ENCODE measurements at places on chromosomes 5 and 9.

- no peak for DNase-seq
Observed at GRCh38 chr5:141867139-141867538, 11.1 kb downstream of the PCDH1 start.

GRCh38 chr5:143542798-143543144 is 139.3 kb upstream of the NR3C1 start:
- DNase-seq = no peak

- no peak for DNase-seq
Observed at GRCh38 chr9:124749781-124750180, 21.3 kb downstream of the NR6A1 start.

DNA sequence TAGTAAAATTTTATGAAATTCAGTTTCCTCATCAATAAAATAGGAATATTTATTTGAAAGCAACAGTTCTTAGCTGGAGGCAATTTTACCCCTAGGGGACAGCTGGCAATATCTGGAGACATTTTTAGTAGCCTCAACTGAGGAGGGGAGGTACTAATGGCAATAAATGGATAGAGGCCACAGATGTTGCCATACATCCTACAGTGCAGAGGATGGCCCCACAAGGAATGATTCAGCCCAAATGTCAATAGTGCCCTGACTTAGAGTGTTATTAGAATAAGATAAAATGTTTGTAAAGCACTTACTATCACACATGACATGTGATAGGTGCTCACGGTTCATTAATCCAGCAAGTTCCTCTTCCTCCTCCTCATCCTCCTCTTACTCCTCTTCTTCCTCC is 293.6 kb downstream of the KCTD16 start:
- DNase-seq = no peak

GRCh38 chr9:32394381-32395049 is 10.1 kb downstream of the ACO1 start:
- DNase-seq = no peak

- DNase-seq = peak; percentile 75
Observed at GRCh38 chr9:89690334-89690912, 85.6 kb downstream of the GADD45G start.

- DNase-seq = no peak
Observed at GRCh38 chr9:12699529-12699928, 6.3 kb downstream of the TYRP1 start.

GRCh38 chr9:101027733-101028345 is 688 bp upstream of the PLPPR1 start:
- DNase-seq = no peak

DNA sequence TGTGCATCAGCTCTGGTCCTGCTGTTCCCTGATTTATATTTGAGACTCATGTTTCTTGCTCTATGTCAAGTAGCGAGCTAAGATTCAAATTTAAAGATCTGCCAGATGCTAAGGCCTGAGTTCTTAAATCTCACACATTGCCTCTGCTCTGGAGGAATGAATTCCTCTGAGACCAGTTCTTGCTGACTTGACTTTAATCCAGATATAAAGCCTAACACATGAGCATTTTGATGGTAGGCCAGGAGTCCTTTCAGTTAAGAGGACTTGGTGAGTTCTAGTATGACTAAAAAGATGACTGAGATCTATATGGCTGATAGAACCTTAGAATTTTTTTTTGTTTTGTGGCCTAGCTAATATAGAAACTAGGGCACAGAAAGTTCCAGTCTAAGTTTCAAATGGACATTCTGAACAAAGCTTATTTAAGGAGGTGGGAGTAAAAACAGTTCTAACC is 1.3 kb upstream of the INIP start:
- no peak for DNase-seq

DNA sequence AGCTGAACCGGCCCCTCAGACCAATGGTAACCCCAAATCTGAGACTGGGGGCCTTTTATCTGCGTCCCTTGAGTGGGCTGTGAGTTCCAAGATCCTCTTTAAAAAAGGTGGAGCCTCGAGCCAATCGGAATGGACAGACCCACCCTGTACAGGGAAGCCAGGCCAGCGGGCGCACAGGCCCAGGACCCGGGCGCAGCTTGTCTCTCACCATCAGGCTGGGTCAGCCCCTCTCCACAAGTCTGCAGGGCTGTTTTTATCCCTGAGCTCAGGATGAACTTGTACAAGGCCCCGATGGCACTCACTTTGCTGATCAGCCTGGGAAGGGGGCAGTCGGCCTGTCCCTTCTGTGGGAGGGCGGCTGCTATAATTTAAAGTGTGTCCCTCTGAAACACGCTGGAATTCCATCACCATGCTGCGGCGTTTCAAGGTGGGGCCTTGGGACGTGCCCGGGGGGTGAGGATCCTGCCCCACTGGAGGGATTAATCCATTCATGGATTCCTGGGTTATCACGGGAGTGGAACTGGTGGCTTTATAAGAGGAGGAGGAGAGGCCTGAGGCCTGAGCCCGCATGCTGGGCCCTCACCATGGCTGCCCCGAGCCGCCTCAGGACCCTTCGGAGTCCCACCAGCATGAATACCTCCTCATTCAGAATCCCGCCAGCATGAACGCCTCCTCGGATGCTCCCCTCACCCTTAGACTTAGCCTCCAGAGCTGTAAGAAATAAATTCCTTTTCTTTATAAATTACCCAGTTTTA is 14.1 kb downstream of the EXD3 start:
- no peak for DNase-seq

- DNase-seq = no peak
Observed at GRCh38 chr9:77820293-77820954, 172.3 kb upstream of the GNA14 start.

- DNase-seq = no peak
Observed at GRCh38 chr5:181160-181559, 10.1 kb upstream of the LRRC14B start.

GRCh38 chr5:154831451-154831850 is 19.0 kb downstream of the FAXDC2 start:
- no peak for DNase-seq

DNA sequence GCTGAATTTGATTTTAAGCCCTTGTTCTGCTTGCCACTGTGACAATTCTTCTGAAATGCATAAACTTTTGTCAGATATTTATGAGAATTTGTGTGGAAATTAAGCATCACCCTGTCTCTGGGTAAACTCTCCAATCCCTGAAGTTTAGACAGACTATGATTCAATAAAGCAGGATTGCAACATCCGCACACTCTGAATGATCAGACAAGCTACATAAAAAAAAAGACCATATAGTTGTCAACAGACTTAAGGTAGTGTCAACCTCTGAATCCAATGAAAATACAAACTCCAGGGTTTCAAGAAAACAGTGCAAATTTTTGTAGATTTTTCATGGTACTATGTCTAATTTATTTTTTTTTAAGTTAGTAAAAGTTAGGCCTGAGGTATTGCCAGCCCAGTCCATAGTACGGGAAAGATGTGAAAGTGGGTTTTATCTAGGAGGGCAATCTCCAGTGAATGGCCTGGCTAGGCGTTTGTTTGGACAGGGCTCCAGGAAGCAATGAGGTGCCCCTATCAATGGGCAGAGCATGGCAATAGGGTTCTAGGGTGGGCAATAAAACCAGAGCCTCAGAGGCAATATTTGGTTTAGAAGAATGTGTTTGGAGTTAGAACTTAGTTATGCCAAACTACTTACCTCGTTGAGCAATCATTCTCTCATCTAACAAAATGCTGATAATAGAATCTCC is 762.6 kb upstream of the SEMA6A start:
- DNase-seq = no peak

DNA sequence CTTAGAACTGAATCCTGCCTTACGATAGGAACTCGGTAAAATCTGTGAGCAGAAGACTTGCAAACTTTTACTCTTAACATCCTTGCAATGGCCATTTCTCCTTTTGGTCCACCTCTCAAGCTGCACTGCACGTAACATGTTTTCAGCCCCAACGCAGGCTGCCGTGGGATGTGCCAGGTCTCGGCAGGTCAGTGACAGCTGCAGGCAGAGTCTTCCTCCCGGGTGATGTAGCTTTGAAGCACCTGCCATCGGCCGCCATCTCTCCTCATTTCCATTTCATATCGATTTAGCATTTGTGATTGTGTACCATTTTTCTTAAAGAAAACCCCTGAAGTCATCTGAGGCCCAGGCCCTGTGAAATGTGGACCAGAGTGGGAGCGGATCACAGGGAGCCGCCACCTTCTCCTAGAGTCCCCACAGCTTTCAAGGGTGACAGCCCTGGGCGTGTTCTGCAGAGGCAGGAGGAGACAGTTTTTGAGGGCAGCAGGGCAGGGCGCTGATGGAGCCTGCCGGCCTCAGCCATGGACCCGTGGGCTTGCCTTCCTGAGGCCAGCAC is 25.8 kb upstream of the LPCAT1 start:
- DNase-seq = no peak

DNA sequence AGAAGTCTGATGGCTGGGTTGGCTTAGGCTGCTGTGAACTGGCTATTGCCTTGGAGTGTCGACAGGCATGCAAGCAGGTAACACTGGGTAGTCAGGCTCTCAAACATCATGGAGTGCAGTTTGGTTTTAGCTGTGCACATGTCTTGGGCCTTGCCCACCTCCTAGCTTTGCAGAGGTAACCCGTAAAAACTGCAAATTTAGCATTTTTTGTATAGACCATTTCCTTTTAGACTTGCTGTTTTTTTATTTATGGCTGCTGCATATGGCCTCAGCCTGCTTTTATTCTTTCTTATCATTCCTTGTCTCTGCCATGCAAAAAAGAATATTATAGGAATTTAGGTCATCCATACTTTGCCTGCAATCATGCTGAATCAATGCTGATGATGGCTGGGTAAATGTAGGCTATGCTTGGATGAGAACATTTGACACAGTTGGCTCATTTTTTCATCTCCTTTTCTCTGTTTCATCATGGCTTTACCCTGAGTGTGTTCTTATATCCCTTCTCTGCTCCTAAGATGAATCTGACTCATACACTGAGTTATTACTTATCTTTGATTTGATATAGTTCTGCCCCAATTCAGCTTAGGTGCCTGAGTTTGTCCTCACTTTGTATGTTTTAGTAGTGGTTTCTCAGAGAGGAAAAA is 27.2 kb downstream of the RECK start:
- no peak for DNase-seq

DNA sequence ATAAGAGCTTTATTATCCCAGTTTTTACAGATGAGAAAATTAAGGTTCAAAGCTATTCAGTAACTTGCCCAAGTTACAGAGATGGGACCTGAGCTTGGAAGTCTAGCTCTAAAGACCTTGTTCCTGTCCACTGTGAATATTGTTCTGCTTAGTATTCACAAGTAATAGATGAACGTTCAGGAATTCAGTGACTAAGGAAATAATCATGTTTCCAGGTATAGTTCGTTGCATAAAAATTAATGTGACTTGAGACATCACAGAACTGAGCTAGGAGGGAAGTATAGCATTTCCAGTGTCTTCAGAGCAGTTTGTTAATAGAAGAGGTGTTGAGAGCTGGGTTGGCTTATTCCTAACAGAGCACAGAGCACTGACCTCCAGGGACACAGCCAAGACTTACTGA is 136.1 kb downstream of the FGF1 start:
- no peak for DNase-seq

- DNase-seq = no peak
Observed at GRCh38 chr9:105345626-105346025, 101.2 kb downstream of the SLC44A1 start.

DNA sequence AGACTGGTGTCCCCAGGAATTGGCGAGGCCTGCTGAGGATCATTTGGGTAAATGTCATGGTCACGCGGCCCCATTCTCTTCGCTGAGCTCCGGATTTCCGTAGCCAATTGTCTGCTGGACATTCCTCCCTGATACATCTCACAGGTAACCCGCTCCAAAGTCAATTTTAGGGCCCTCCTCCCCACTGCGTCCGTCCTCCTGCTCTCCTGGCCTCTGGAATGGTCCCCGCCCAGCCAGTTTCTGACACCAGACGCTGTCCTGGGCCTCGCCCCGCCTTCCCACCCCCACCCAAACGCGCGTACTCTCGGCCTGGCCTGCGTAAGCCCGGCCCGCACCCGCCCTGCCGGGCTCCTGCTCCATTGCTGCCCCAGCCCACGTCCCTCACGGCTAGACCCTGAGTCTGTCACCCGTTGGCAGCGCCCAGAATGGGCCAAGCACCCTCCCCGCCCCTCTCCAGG is 202.0 kb downstream of the AUH start:
- DNase-seq = peak; percentile 34

DNA sequence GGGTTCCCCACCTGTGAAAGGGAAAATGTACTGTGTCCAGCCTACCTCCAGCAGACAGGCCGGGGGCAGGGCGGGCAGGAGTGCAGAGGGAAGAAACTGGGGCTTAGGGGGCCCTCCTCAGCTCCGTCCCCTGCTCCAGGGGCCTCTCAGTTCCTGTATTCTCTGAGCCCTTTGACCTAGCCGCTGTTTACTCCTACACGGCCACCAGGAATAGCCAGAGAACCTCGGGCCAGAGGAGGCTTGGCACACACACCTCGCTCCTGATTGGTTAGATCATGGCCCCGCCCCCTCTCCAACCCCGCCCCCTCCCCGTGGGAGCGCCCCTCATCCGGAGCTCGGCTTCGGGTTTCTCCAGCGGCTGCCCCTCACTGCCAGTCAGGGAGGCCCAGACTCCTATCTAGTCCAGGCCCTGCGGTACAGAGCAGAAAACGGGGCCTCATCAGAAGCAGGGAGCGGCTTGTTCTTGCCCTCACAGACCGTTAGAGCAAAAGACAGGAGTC is 2.2 kb downstream of the ST6GALNAC6 start:
- DNase-seq = peak; percentile 36

DNA sequence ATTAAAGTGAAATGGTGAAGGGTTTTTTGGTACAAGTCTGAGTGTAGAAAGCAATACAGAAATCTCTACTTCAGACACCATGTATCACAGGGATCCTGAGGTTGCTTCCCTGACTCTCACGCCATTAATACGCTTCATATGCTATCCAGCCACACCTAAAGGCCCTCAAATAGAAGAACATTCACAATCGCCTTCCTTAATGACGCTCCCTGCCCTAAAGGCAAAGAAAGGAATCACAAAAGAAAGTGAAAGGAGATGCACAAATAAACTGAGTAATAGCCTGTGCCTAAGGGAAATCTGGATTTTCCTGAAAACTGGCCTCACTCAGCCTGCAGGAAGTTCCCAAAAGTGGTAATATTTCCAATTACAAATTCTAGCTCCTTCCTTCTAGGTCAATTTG is 1002.7 kb upstream of the DMAC1 start:
- DNase-seq = no peak

DNA sequence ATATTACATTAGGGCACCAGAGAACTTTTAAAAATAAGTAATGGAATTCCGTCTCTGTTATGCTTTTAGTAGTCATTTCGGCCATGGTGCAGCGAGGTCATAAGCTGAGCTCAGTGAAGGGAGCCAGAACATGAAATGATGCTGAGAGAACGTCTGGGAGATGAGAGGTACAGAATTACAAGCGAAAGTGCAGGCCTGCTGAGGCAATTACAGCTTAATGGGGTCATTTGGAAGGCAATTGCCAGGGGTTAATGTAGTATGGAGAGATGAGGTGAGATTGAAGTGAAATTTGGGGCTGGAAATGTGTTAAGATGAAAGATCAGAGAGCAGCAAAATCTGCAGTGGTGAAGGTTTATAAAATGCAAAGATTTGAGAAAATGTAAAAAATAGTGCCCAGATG is 96.5 kb downstream of the PBX3 start:
- DNase-seq = no peak

Measured in RPMI8226 (cell line).